Activated T-helper 2 cell treated with anti-CD3 and anti-CD28 coated beads, Interferon-gamma antibody, Interleukin-2, Interleukin-4, amounts not matched to agents 10 μg/mL and 5 μg/mL and 100 μg/mL, durations not matched to agents 14 hours and 24 hours and 36 hours (primary cell): ENCODE measurements at places on chromosomes 6 and 20.

GRCh38 chr6:167761794-167762258, 64.9 kb upstream of the AFDN start:
- DNase-seq = no peak

GRCh38 chr20:36122931-36123288, 31.6 kb upstream of the EPB41L1 start:
- DNase-seq = no peak

GRCh38 chr20:33832103-33832804, 21.1 kb downstream of the CHMP4B start:
- DNase-seq = no peak

DNA sequence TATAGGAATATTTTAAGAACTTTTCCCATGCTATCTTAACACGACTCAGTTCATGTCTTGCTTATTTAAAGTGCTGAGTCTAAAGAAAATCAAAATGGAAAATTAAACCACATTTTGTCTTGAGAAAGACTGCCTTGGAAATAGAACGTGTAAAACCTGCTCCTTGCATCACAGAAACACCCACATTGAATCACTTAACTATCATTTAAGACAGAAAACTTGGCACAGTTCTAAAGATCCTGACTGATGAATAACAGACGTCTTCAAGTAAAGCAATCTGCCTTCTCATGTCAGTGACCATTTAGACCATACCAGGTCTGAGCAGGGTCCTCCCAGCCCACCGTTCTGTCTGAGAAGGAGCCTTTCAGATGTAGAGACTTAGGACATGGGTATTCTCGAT, 7.4 kb downstream of the PERP start:
- no peak for DNase-seq

DNA sequence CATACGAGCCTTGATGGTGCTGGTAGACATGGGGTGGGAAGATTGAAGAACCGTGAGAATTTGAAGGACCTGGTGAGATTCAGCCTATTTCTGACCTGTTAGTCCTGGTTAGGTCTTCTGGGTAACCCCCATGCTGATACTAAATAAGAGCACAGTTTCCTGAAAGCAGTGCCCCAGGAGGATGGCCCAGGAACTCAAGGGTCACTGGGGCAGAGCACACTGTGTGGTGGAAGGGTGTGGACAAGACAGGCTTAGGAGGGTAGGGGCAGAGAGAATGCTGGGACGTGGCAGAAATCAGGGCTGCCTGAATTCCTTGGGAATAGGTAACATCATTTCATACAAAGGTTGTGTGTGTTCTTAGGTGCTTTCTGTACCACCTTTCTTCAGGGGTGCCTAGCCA, 31.9 kb upstream of the ENPP1 start:
- no peak for DNase-seq

- no peak for DNase-seq
Observed at GRCh38 chr20:62647521-62648317, 5.4 kb downstream of the SLCO4A1 start.

DNA sequence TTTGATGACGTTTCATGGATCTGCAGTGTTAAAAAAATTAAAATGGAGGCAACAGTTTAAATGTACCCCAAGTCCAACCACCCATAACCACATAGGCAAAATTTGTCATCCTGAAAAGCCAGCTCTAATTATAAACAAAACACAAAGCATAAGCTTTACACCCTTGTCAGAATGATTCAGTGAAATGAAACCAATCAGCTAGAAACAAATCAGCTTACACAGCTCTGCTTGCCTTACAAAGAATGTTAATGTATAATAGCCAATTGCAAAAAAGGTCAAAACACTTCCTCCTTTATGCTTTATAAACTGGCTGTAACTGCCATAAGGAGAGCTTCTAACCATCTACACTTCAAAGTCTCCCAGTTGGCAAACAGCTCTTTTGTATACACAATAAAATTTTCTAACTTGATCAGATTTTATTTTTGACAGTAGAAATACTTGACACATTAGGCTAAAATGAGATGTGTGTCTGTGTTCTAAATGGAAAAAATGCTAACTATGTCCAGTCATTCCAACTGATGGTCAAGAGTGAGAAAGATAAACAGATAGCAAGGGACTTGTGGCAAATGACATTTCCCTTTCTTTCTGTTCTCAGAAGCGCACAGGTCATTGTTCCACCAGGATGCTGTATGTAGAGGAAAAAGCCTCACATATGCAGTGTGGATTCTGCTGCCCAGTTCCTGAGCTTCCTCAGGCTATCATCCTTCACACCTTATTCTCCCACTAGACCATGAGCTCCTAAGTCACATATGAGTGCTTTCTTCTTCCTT, 344.3 kb upstream of the ID4 start:
- no peak for DNase-seq

DNA sequence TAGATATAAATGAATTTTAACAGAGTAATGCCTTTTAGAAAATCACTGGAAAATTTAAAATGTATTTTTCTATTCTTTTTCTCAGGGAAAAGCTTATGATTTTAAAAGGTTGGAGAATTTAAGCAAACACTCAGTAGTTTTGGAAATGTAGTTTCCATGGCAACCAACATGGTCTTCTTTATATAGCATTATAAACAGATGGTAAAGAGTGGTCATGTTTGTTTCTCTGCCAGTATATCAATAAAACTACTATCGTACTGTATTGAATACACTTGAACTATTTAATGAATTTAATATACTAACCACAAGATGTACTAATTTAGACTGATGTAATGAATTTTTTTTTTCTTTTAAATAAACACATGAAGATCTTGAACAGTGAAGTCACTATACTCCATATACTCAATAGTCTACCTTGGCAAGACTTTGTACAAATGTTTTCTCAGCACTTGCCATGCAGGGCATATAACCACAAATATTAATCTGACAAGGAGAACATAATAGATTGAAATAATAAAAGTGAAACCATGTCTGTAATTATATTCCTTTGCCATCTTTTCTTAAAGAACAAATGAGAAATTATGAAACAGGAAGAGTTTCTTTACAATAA, 105.5 kb downstream of the PDSS2 start:
- DNase-seq = no peak

GRCh38 chr20:4011226-4011975, 4.0 kb downstream of the RNF24 start:
- DNase-seq = no peak

- DNase-seq = no peak
Observed at GRCh38 chr6:56677559-56677958, 34.9 kb upstream of the DST start.

GRCh38 chr20:40604416-40604815, 84.6 kb downstream of the MAFB start:
- no peak for DNase-seq

DNA sequence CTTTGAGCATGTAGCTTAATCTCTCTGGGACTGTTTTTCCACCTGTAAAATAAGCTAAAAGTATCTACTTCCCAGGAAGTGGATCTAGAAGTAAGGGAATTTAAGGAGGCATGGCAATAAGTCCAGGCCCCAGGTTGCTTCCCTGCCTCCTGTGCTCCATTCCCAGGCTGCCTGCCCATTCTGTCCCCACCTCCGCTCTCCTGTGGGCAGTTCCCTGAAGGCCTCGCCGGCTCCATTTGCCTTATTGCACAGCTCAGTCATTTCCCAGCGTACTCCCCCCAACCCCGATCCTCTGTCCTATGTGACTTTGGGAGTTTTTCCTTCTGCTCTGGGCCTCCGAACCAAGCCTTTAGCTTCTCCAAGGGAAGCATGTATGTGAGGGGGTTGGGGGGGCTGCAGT, 4.6 kb downstream of the SLC29A1 start:
- DNase-seq = no peak

- DNase-seq = no peak
Observed at GRCh38 chr6:56093776-56094175, 153.6 kb downstream of the COL21A1 start.

DNA sequence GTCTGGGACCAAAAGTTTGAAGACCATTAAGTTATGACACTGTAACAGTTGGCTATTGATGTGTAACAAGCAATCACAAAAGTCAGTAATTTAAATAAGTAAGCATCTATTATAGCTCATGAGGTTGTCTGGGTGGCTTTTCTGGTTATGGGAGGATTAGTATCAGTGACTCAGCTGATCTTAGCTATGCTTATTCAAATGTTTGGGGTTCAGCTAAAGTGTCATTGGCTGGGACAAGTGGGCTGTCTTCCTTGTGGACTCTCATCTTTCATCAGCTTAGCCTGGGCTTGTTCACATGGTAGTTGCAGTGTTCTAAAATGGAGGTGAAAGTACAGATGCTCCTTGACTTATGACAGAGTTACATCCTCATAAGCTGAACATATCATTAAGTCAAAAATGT, 74.6 kb upstream of the LAMP5 start:
- DNase-seq = no peak

- DNase-seq = no peak
Observed at GRCh38 chr20:63709149-63709527, 1.3 kb downstream of the ZGPAT start.

GRCh38 chr6:136887953-136888352, 34.1 kb upstream of the SLC35D3 start:
- no peak for DNase-seq

DNA sequence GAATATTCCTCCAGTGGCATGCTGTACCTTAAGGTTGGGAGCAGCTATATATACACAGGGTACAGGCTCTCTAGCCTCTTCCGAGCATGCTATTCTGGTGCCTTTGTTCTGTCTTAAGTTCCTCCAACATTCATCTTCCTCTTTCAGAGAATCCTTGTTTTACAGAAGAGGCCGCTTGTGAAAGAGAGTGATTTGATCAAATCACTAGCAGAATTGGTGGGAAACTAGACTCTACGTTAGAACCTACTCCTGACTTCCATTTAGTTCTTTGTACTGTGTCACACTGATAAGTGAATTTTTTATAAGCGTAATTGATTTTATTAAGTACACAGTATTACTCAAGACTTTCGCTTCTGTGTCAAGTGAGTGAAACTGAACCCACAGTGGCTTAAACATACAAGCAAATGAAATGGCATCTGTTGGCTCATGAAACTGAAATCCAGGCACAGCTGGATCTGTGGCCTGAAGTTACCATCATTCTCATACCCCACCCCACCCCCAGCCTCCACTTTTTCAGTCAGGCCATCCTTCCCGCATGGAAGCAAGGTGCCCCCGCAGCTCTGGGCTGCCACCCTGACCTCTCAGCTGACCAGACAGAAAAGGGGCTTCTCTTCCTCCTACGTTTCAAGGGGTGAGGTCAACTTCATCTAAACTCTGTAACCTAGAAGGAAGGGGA, 102.3 kb downstream of the RPP40 start:
- no peak for DNase-seq

- DNase-seq = no peak
Observed at GRCh38 chr6:46407246-46407645, 84.0 kb downstream of the RCAN2 start.

- peak; percentile 55 for DNase-seq
Observed at GRCh38 chr6:2790588-2791449, 25.6 kb downstream of the WRNIP1 start.

GRCh38 chr6:159094444-159095252, 49.9 kb upstream of the TAGAP start:
- DNase-seq = no peak

DNA sequence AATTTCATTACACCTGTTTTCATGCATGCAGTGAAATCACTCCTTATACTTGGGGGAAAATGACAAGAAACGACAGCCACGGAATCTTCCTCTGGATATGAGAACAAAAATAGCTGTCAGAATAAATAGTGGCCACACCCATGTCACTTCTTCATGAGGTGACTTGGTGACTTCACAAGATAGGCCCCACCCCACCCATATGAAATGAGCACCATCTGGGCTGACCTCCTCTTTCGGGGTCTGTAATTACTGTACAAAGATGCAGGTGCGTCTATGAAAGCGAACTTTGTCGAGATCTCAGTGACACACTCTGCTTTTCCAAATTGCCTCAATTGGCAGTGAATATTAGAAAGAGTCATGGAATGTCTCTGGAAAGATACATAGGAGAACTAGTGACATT, 184.2 kb upstream of the CCN2 start:
- no peak for DNase-seq

GRCh38 chr6:94751641-94752329, 825.5 kb upstream of the MANEA start:
- no peak for DNase-seq

- no peak for DNase-seq
Observed at GRCh38 chr6:7671581-7671980, 54.3 kb upstream of the BMP6 start.

GRCh38 chr6:5135788-5136376, 50.7 kb downstream of the PPP1R3G start:
- peak; percentile 31 for DNase-seq

DNA sequence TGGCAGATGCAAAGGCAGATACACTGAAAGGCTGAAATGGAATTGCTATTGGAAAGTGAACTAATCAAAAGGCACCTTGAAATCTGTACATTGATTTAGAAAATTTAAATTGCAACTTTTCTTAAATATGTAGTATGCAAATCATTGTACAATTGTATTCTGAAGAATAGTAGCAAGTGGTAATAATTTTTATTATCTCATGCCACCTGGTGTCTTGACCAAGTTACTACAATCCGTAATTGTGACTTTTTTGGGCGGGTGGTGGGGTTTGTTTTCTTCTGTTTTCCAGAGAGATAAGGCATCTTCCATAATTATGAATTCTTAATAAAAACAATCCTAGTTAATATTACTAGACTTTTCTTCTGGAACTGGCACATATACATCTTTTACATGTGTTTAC, 12.5 kb upstream of the BCKDHB start:
- no peak for DNase-seq

DNA sequence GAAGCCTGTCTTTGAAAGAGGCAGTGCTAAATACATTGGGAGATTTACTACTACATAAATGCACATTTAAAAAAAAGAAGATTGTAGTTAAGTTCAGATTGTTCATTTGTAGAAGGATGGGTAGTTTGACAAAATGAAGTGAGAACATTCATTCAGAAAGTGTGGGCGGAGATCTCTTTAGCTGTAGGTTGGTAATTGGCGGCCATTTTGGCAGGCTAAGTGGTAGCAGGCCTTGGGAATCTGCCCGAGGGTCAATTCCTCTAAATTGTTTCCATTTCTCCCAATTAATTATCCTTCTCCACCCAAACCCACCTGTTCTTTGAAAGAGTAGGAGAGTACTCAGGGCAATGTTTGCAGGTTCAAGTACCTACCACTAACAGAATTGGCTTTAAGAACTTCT, 17.9 kb downstream of the SOX4 start:
- no peak for DNase-seq

DNA sequence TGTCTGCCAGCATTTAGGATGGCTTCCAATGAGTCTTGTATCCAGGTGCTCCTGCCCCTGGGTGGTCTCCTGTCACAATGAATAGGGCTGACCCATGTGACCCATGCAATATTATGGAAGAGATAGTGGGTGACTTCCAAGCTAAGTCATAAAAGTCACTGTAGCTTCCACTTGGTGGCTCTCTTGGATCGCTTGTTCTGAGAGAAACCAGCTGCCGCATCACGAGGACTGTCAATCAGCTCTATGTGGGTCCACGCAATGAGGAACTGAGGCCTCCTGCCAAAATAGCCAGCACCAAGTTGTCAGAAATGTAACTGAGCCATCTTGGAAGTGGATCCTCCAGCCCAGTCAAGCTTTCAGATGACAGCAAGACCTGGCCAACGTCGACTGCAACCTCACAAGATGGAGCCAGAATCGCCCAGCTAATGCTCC, 14.9 kb upstream of the MATN4 start:
- no peak for DNase-seq
